ENCODE measurements at places on chromosomes 16 and 17.

DNA sequence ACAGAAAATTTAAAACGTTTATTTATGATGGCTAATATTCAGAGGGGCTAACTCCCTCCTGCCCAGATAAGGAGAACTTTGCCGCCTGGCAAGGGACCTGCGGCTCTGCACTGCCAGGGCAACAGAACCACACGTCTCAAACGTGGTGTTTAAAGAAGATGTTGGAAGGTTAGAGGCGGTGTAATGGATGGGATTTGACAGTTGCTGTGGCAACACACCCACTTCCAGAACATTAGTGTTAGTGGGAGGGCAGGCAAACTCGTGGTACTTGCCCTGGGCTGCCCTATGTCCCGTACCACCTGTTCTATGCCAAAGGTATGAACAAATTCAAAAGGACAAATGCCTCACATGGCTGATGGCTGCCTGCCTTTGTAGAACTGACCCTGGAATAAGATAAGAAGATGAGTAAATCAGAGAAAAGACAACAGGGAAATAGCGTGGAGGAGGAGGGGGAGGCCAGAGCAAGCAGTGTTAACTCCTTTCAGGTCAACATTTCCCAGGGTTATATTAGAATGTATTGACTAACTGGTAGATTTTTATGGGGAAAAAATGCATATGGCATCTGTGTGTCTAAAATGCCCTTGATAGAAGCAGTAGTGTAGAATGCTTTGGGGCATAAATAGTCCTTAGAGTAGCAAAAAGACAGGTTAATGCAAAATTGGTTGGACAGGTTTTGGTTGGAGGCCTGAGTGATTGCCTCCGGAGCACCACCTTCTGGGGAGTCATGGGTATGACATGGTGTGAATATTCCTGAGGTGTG lies 30.8 kb downstream of the HLF start:
- DNase-seq, result peak; percentile 36

- peak; percentile 48 for DNase-seq
These were observed at the start of gene KRTAP2-3 for GRCh38 chr17:41060052-41060604. Gene KRTAP2-3 (minus strand): TSS chr17:41060114. CDS start chr17:41060050, 64 bp downstream.

- no peak for DNase-seq
These were observed 15.5 kb downstream of the MAP1LC3B start for GRCh38 chr16:87407511-87408112.

DNA sequence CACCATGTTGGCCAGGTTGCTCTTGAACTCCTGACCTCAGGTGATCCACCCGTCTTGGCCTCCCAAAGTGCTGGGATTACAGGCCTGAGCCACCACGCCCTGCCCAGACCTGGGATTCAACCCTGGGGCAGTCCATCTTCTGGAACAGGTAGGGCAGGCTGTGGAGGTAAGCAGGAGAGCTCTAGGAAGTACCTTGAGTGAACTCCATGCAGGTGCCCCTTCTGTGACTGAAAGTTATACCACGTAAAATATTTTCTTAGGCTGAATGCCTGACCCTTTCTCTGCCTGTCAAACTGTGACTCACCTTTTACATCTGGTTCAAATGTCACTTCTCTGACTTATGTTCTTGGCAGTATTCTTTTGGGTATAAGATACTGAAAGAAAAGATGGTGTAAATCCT lies 86.7 kb upstream of the ELAC2 start:
- DNase-seq, result no peak

GRCh38 chr16:85885537-85885936 lies 13.4 kb upstream of the IRF8 start:
- no peak for DNase-seq

DNA sequence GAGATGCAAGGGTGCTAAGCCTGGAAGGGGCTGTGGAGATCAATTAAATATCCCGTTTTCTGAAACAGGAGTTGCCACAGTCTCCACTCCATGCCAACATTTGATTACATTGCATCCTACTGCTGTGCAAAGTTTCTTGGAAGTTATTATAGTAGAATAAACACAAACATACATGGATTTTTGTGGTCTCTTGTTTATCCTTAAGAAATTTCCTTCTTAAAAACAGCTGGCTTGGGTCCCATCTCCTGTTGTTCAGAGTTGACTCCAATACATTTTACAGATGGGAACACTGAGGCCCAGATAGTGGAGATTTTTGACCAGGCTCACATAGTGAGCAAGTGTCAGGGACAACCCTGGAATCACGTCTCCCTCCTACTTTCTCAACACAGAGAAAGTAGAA lies 124.0 kb upstream of the ADAMTS18 start:
- DNase-seq, result no peak

- peak; percentile 63 for DNase-seq
These were observed 19.1 kb downstream of the NPTX1 start for GRCh38 chr17:80457236-80457856.

- no peak for DNase-seq
These were observed 75.1 kb downstream of the GRIN2A start for GRCh38 chr16:10107081-10107480.

- DNase-seq, result no peak
These were observed 681 bp upstream of the PLA2G15 start for GRCh38 chr16:68244481-68244902.

GRCh38 chr17:164303-165235 lies 16.9 kb downstream of the DOC2B start:
- peak; percentile 67 for DNase-seq

DNA sequence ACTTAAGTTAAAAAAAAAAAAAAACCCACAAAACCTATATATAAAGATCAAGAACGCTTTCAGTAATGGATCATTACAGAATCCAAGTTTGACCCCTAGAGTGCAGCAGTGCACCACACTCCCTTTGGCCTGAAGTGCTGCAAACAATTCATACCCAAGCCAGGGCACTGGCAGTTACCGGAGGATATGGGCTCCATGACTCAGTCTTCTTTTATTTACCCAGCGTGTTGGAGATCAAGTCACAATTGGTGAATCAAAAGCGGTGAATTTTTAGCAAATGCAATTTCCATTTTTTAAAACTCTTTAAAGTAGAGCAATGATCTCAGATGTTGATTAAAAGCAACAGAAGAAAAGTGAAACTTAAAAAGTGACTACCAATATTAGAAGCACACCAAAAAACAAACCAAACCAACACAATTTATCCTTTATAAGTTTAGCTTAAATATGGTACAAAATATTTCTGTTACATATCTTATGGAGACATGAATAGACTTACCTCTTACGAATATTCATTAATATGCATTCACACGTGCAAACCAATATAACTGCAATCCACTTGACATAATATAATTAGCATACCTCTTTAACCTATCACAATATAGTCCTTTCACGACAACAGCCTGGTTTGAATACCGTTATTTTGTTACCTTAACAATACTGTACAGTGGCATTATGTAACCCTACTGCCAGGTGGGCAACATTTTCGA lies 46.3 kb downstream of the ZNF652 start:
- DNase-seq, result peak; percentile 39

DNA sequence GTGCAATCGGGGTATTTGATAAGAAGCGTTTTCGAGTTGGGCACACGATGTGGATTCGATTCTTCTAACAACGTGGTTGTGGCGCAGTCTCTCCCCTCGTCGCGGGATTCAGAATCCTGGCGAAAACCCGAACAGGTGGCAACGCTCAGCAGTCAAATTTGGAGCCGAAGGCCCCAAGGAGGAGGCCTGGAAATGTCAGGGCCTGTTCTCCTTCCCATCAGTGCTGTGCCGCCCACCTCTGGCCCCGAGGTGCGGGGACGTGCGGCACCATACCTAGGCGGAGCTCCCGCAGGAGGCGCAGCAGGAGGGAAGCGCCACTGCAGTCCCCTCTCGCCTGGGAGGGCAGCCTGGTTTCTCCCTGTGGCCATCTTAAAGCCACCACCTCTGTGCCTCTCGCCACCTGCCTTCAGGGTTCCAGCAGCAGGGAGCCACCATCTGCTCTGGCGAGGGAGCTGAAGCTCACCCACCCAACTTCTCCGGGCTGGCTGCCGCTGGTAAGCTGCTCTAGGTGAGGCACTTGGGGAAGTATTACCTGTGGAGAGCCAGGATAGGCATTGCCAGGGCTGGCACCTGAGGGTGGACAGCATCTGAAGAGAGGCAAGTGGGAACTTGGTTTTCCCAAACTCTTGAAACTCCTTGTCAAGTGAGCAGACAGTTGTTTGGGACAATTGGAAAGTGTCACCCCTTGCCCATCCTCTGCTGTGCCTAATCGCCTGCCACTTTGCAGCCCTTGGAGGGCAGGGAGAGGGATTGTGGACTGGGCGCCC lies 2.6 kb upstream of the AATF start:
- DNase-seq, result no peak

DNA sequence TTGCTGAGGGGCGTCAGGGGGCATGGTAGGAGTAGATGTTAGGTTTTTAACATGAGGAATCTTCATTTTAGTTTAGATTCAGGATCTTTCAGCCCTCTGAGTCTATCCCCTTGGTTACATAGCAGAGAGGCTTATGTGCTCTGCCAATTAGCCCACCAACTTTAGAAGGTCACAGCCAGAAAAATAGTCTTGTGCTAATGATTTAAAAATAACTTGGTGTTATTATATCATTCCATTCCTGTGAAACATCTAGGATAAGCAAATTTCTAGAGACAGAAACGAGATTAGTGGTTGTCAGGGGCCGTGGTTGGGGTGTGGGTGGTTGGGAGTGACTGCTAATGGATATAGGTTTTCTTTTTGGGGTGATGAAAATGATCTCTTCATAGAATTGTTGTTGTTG lies 183.7 kb downstream of the SNX29 start:
- DNase-seq, result no peak

- DNase-seq, result no peak
These were observed 18.9 kb downstream of the ADGRG1 start for GRCh38 chr16:57647136-57647875.

DNA sequence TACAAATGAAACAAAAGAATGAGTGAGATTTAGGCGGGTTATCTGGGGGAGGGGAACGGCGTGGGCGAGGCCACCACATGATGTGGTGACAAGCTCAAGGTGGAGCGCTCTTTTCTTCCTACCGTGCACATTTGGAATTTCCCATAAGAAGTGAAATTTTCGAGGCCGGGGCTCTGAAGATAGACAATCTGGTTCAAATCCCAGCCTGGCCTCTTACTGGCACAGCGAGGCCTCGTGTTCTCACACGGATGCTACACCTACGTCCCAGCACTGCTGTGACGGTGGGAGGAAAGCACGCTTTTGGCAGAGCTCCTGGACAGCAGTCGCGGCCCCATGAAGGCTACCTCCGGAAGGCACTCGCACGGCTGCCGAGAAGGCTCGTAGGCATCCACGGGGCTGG lies 25.2 kb downstream of the ZDHHC7 start:
- no peak for DNase-seq

- DNase-seq, result no peak
These were observed 17.4 kb downstream of the NGFR start for GRCh38 chr17:49512296-49513043.

DNA sequence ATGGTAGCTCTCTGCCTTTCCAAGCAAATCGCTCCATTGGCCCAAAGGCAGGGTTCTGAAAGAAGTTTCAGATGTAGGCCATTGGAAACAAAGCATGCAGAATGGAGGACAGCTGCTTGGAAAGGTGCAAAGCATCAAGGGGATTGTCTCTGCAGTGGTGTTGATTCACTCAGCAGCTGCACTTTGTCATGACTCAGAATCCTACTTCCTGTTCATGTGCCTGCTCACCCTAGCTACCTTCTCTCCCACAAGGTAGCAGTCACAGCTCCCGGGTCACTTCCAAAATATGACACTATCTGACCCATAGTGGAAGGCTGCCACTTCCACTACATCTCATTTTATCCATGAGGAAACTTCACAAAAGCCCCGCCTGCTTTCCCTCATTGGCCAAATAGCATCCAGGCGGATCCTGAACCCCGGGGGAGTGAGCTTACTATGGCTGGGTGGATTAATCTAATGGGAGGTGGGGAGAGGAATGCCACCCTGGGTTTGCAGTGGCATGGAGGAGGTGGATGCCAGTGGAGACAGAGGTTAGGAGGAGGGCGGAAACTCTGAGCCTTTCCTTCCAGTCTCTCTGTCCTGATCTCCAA lies 74.7 kb upstream of the NKD1 start:
- peak; percentile 13 for DNase-seq

DNA sequence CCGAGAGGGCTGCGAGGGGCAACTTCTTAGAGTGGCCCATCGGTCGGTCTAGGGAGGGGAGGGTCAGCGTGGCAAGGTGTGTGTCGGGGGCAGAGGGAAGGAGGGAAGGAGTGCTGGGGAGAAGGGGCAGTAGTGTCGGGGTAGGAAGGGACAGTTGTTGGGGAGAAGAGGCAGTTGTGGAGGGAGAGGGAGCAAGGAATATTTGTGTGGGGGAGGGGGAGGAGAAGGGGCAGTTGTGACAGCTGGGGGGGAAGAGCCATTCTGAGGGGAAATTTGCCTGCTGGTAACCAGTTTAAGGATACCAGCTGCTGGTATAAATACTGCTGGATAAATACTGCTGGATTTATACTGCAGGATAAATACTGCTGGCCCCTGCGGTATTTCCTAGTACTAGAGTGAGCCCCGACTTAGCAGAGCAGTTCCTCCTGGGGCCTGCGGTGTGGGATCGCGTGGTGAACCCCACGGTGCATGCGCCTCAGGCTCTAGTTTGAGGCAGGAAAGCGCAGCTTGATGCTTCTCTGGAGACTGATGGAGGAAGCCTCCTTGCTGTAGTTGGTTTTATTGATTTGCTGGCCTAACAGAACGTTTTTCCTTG lies 309 bp downstream of the DNAH2 start:
- DNase-seq, result no peak

DNA sequence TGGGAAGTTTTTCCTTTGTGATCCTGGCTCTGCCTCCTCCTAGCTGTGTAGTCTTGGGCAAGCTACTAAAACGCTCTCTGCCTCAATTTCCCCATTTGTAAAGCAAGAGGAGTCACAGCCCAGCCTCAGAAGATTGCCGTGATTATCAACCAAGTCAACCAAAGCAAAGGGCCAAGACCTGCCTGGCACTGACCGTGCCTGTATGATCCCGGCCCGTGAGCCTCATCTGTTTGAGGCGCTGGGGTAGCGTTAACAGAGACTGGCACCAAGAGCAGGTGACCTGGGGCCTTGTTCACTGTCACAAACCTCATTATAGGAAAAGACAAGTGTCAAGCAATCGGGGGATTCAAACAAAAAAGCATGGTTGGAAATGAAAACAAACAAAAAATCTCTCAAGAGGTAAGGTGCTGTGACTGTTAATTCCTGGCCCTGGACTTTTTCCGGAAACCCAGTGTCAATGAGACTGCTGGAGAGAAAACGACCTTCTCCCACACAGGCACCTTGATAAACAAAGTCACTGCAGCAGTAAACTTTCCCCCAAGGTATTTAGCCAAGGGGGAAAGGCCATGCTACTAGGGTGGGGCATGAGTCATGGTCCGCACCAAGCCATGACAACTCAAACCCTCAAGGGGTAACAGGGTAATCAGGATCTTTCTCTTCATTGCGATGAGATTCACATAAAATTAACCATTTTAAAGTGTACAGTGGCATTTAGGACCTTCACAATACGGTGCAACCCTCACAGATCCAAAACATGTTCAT lies 5.4 kb downstream of the MEAK7 start:
- no peak for DNase-seq
